NCI-H187 treated with DMSO at 0.1 percent for 48 hours (cell line): ENCODE measurements at places on chromosomes 13 and 19.

- no peak for DNase-seq
Measured at GRCh38 chr19:55086730-55087541, 11.3 kb downstream of the EPS8L1 start.

- DNase-seq = no peak
Measured at GRCh38 chr13:37201081-37201480, 95.6 kb upstream of the CSNK1A1L start.

- no peak for DNase-seq
Measured at GRCh38 chr19:31969016-31969415, 376.4 kb upstream of the ZNF507 start.

DNA sequence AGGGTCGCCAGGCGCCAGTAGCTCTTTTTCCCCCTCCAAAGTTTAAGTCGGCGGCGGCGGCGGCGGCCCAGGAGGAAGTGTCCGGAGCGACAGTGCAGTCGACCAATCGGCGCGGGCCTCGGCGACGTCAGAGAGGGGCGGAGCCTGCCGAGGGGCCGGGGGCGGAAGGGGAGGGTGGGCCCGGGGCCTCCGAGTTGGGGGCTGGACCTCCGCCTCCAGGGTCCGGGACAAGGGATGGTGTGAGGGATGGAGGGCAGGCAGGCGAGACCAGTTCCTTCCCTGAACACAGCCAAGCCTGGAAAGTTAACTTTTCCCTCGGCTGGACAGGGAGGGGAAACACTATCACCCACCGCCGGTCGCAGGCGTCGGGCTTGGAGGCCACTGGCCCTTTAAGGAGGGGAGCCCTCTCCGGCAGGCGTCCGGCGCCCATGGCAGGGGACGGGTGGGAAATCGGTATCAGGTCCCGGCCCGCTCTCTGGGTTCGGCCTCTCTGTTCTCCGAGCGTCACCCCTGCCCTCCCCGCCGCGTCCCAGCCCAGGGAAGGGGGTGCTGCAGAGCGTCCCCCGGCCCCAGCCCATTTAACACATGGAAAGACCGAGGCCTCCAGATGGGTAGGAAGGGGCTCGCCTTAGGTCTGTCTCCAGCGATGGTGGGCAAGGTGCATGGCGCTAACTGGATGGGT lies at the start of gene PRKD2:
Gene PRKD2, minus strand, starts transcription at position 81 of the 682 bp plus-strand sequence. CDS start 744 bp downstream, outside the sequence.
- no peak for DNase-seq

- DNase-seq = no peak
Measured at GRCh38 chr13:21124852-21125251, 51.5 kb downstream of the SKA3 start.

- no peak for DNase-seq
Measured at GRCh38 chr19:47094557-47095475, 18.8 kb downstream of the ZC3H4 start.

DNA sequence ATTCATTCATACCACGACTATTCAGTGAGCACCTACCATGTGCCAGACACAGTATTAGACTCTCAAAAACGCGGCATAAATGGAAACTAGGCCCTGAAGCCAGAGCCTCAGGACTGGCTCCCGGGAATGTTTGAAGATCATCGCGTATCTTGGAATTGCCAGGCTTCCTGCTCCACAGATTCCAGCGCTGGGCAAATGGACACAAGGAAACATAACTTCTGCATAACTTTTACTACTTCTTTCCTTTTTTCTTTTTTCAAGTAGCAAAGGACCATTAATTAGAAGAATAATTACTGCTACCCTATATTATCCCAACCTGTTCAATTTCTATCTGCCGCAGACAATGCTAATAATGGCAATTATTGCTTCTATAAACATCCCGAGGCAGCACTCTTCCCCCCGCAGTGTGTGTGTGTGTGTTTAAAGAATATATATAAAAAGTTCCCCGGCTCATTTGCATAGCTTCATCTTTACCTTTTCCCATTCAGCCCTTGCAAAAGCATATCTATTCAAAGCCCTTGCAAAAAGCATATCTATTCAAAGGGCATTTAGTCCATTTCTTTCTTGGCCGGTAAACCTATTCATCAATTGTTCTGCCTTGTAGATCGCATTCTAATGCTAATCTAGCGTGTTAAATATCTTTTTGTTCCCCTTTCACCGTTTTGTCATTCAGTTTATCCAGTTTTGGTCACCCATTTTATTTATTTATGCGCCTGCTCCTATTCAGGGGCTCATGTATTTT lies 6.1 kb downstream of the SOX21 start:
- DNase-seq = peak; percentile 72

DNA sequence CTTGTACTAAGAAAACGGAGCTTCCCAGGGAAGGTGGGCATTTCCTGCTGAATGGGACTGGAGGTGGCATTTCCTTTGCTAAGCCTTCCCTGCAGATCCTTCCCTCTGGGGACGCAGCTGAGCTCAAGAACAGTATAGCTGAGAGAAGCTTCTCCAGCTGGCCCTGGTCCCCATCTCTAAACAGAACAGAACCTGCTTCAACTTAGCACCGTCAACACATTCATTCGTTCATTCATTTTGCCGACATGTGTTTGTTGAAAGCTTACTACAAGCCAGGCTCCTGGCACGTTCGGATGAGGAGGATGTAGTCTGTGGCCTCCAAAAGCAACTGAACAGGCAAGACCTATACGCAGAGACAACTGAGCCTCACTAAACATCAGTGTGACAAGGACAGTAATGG lies 36.6 kb upstream of the PEPD start:
- DNase-seq = no peak

DNA sequence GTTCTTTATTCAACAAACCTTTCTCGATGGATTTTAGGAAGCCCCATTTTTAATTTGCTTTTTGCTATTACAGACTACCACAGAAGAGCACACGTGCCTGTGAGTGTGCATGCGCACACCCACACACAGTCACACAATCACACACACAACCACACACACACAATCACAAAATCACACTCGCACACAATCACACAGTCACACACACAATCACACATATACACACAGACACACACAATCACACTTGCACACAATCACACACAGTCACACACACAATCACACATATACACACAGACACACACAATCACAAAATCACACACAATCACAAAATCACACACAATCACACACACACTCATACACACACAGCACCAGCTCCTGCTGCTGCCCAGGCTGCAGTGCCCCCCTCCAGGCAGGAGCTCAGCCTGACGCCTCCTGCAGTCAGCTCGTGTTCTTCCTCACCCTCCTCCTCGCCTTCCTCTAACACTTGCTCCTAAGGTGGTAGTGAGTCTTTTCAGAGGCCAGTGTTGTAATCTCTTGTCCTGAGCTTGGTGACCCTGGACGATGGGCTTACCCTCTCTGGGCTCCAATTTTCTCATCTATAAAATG lies 125.0 kb upstream of the SOX1 start:
- DNase-seq = no peak
